ENCODE measurements at places on chromosomes 7 and 10. TPM values are rescaled to one million over a fixed set of nuclear protein-coding genes. Genes with fewer than 3 reads are reported as not detected.

The CACNA2D1 gene
- 16.9 TPM for total RNA-seq

The MACROH2A2 gene
- 15.5 TPM for total RNA-seq

The AMZ1 gene
- 1.2 TPM for total RNA-seq

The BTBD16 gene
- total RNA-seq = not detected

The UNCX gene
- not detected for total RNA-seq

The CCL26 gene
- total RNA-seq = not detected

The SCIN gene
- total RNA-seq = 0.74 TPM

GRCh38 chr10:6811153-6811552 is 231.1 kb upstream of the PRKCQ start:
- H3K27me3 ChIP-seq = no peaks in the 10 kb centered on the region
- DNase-seq = no peak
- no peaks in the 10 kb centered on the region for H3K4me1 ChIP-seq
- H3K4me3 ChIP-seq = no peak overlapping the region

- H3K4me1 ChIP-seq = peaks cover 5% of the 10 kb centered on the region
- no peaks in the 10 kb centered on the region for H3K27me3 ChIP-seq
- DNase-seq = no peak
Observed at GRCh38 chr10:89129911-89130310, 77.2 kb downstream of the CH25H start.

- no peak overlapping the region for H3K4me3 ChIP-seq
- H3K4me1 ChIP-seq = peaks cover 87% of the 10 kb centered on the region
- H3K27me3 ChIP-seq = no peaks in the 10 kb centered on the region
- no peak for DNase-seq
Observed at GRCh38 chr10:125062914-125063230, 97.5 kb downstream of the CTBP2 start.

DNA sequence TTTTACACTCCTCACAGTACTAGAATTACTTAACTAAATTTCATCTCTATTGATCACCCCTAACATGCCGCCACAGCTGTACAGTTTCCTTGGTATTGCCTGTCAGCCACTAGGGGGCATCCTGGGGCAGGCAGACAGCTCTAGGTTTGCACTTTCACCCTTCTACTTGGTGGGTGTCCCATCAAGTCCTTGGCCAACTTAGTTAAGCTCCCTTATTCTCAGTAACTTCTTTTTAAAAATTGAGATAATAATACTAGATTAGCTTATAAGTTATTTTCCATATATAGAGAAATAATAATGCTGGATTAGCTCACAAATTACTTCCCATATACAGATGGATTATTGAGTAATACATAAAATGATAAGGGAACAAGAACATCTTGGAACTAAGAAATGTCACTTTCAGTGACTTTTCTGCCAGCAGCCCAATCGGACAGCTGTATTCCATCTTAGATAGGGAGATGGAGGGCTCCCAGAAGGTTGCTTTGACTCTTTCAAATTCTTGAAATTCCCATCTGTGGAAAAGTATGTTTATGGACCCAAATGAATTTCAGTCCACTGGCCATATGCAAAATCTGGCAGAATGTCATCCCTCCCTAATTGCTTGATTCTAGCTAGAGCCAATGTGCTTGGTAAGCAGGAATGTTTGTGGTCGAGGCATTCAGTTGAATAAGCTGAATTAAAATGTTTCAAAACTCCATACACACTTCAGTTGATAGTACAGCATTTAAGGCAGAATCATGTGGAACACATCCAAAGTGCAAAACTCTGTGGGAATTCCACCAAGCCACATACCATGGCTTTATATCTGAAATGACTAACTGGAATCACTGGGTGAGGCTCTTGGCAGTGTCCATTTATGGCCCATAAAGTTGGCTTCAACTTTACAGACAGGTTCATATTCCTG is 309.7 kb downstream of the CSTF2T start:
- H3K27ac ChIP-seq = no peak overlapping the region
- no peaks in the 10 kb centered on the region for H3K36me3 ChIP-seq
- H3K4me3 ChIP-seq = no peak overlapping the region

DNA sequence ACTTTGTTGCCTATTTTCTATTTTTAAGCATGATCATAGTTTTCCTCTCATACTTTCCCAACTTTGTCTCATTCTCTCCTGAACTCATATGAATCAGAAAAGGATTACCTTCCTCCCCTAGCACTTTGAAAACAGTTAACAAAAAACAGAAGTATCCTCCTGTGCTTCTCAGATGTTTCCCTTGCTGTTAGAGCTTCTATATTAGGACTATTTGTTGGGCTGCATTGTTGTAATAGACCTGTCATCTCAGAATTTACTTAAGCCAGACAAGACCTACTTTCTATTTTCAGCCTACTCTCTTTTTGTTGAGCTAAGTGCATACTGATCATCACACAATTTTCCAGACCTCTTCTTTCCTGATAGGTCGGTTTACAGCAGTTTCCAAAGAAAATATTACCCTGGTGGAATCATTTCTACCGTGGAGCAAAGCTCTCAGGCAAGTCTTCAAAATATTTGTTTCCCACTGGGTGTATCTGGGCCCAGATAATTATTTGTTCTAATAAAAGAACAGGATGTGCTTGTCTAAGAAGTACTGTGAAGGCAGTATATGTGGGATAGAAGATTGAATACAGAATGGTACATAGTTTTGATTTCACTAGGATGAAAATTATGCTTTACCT is 411.9 kb upstream of the KLF6 start:
- H3K36me3 ChIP-seq = no peaks in the 10 kb centered on the region
- no peaks in the 10 kb centered on the region for H3K27me3 ChIP-seq
- no peak for DNase-seq
- H3K27ac ChIP-seq = peak overlapping the region; percentile 62
- peaks cover 32% of the 10 kb centered on the region for H3K4me1 ChIP-seq

GRCh38 chr7:76149847-76150691 is 51.6 kb upstream of the SRRM3 start:
- H3K36me3 ChIP-seq = no peaks in the 10 kb centered on the region
- no peak for DNase-seq
- no peaks in the 10 kb centered on the region for H3K27me3 ChIP-seq
- H3K4me3 ChIP-seq = no peak overlapping the region
- no peaks in the 10 kb centered on the region for H3K4me1 ChIP-seq

GRCh38 chr10:4622384-4622783 is 203.6 kb upstream of the AKR1E2 start:
- no peaks in the 10 kb centered on the region for H3K27me3 ChIP-seq
- no peak overlapping the region for H3K27ac ChIP-seq
- no peak for DNase-seq

DNA sequence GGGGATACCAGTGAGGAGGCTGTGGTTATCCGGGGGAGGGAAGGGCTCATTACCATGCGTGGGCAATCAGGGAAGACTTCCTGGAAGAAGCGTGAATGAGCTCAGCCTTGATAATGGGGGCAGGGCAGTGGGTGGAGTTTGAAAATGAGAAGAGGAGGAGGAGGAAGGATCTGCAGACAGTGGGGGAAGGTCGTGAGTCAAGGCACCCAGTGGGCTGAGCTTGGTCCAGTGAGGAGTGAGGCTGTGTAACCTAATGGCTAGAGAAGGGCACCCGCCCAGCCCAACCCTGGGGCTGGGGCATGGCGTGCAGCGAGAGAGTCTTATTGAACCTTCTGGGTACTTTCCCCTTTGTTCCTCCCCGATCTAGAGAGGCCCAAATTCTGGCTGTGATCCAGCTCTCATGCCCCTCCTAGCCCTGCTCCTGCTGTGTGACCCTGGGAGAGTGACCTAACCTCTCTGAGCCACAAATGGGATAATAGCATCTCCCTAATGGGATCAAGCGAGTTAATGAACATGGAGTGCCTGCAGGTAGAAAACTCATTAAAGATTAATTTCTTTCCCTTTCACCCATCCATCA is 31.5 kb downstream of the CLIP2 start:
- no peak overlapping the region for H3K27ac ChIP-seq
- H3K27me3 ChIP-seq = no peaks in the 10 kb centered on the region
- peaks cover 16% of the 10 kb centered on the region for H3K4me1 ChIP-seq
- no peaks in the 10 kb centered on the region for H3K36me3 ChIP-seq

DNA sequence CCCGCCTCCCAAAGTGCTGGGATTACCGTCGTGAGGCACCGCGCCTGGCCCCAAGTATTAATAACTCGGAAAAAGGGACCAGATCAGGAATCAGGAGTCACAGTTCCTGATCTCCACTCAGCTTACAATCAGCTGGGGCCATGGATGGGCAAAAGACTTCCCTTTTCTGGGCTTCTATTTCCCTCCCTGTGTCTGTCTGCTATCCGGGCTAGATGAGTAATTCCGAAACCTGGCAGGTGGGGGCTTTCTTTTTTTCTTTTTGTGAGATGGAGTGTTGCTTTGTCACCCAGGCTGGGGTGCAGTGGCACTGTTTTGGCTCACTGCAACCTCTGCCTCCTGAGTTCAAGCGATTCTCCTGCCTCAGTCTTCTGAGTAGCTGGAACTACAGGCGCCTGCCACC is 11.6 kb downstream of the RPS24 start:
- no peak overlapping the region for H3K4me3 ChIP-seq
- DNase-seq = no peak
- H3K36me3 ChIP-seq = peaks cover 20% of the 10 kb centered on the region
- no peaks in the 10 kb centered on the region for H3K4me1 ChIP-seq

- no peak for DNase-seq
- H3K36me3 ChIP-seq = no peaks in the 10 kb centered on the region
- H3K27me3 ChIP-seq = no peaks in the 10 kb centered on the region
Observed at GRCh38 chr7:156257904-156258303, 382.7 kb upstream of the RNF32 start.

DNA sequence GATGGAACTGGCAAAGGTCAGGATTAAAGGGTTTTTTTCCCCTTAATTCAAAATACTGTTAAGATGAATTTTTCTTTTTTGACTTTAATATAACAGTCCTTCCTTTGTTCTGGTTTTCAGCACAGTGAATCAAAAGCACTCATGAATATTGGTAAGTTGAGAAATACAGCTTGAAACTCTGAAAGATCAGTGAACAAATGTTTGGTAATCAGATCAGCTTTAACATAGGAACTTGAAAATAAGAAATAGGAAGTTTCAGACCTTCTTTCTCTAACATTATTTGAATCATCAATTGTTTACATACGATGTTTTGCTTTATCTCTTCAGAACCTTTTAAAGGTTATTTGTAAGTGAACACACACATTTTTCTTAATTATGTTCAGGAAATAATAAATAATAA is 90.5 kb downstream of the SGMS1 start:
- no peak overlapping the region for H3K4me3 ChIP-seq
- H3K27me3 ChIP-seq = no peaks in the 10 kb centered on the region
- DNase-seq = no peak
- no peaks in the 10 kb centered on the region for H3K36me3 ChIP-seq

GRCh38 chr10:100436255-100436654 is 26.6 kb upstream of the WNT8B start:
- H3K27ac ChIP-seq = no peak overlapping the region
- H3K4me1 ChIP-seq = no peaks in the 10 kb centered on the region
- H3K36me3 ChIP-seq = no peaks in the 10 kb centered on the region
- H3K27me3 ChIP-seq = no peaks in the 10 kb centered on the region
- DNase-seq = no peak

GRCh38 chr10:70418229-70418628 is 14.3 kb downstream of the EIF4EBP2 start:
- H3K4me3 ChIP-seq = no peak overlapping the region
- H3K36me3 ChIP-seq = peaks cover 36% of the 10 kb centered on the region
- no peaks in the 10 kb centered on the region for H3K27me3 ChIP-seq
- DNase-seq = no peak

- no peak for DNase-seq
- no peaks in the 10 kb centered on the region for H3K27me3 ChIP-seq
- H3K36me3 ChIP-seq = no peaks in the 10 kb centered on the region
- no peak overlapping the region for H3K27ac ChIP-seq
Observed at GRCh38 chr10:8088504-8088903, 34.0 kb downstream of the GATA3 start.

GRCh38 chr7:155466814-155467733 is 9.1 kb downstream of the EN2 start:
- no peak for DNase-seq
- H3K27me3 ChIP-seq = peaks cover 33% of the 10 kb centered on the region
- no peak overlapping the region for H3K4me3 ChIP-seq
- peaks cover 23% of the 10 kb centered on the region for H3K4me1 ChIP-seq

DNA sequence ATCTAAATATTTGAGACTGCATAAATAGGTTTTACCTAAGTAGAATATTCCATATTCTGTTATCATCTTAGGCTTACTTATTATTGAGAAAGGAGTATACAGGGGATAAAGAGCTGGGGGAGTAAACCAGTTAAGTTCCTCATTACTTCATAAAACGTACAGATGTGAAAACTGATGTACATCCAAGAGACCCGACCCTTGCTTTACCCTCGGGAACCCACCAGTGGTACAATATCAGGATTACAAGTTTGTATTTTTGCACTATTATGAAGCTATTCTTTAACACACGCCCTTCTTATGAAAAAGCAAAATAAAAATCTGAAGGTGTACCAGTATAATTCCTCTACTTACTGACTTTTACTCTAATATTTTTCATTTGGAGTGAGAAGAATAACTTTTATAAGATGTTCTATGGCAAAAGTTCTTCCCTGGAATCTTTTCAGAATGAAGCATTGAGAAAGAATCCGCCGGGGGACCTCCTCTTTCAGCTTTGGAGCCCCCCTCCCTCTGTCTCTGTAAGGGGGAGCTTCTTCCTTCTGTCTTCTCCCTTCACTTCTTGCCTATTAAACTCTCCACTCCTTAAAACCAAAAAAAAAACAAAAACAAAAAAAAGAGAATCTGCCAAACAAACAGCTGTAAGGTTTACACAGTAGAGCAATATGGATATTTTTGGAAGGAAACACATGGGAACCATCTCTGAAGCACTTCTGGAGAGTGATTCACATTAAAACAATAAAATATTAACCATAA is 550.0 kb downstream of the TNS3 start:
- H3K36me3 ChIP-seq = no peaks in the 10 kb centered on the region
- H3K27ac ChIP-seq = peak overlapping the region; percentile 57
- DNase-seq = no peak
- no peak overlapping the region for H3K4me3 ChIP-seq
- no peaks in the 10 kb centered on the region for H3K27me3 ChIP-seq
- H3K4me1 ChIP-seq = peaks cover 50% of the 10 kb centered on the region

GRCh38 chr7:31788883-31789680 is 102.1 kb downstream of the PPP1R17 start:
- DNase-seq = no peak
- H3K27ac ChIP-seq = no peak overlapping the region
- H3K27me3 ChIP-seq = no peaks in the 10 kb centered on the region

- no peak overlapping the region for H3K27ac ChIP-seq
- no peaks in the 10 kb centered on the region for H3K36me3 ChIP-seq
- H3K4me3 ChIP-seq = no peak overlapping the region
Observed at GRCh38 chr7:32066441-32066840, 3.8 kb downstream of the PDE1C start.

GRCh38 chr10:42754155-42755027 is 28.2 kb upstream of the BMS1 start:
- H3K4me1 ChIP-seq = peaks cover 35% of the 10 kb centered on the region
- H3K27ac ChIP-seq = peak overlapping the region; percentile 69
- H3K36me3 ChIP-seq = no peaks in the 10 kb centered on the region
- H3K4me3 ChIP-seq = peak overlapping the region; percentile 51

GRCh38 chr7:80362677-80363076 is 149.2 kb downstream of the GNAT3 start:
- no peak overlapping the region for H3K27ac ChIP-seq
- no peak overlapping the region for H3K4me3 ChIP-seq
- DNase-seq = no peak
- no peaks in the 10 kb centered on the region for H3K36me3 ChIP-seq

- no peaks in the 10 kb centered on the region for H3K4me1 ChIP-seq
- DNase-seq = no peak
- no peak overlapping the region for H3K27ac ChIP-seq
- no peaks in the 10 kb centered on the region for H3K27me3 ChIP-seq
- H3K4me3 ChIP-seq = no peak overlapping the region
Observed at GRCh38 chr7:90605055-90605454, 8.9 kb downstream of the CDK14 start.

All from vagina (tissue), 2 donors.